ENCODE measurements at places on chromosomes 1 and 21.

DNA sequence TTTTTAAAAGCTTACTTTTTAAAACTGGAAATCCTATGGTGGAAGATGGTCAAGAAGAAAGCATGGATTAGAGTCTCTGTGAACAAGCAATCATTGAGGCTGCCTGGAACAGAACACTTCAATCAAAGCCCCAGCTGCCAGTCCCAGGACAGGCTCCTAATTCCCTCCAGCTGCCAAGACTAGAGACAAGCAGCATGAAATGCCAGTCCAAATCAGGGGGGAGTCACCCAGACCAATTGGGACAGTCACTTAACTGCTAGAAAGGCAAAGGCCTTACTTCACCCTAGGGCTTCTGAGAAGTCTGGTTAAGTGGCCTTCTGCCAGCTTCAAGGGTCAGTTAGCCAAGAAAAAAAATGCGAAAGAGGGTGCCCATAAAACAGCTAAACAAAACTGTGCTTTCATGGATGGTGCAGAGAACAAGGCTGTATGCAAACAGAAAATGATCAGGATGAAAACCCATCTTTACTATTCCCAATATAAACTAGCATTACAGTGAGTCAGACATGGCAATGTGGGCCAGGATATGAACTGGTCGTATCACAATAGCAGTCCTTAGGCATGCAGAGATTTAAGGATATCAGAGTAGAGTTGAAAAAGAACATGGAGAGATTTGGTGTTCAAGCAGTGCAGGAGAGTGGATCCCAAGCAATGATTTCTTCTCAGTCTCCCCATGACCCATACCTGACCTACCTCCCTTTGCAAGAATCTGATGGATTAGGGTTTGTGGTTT lies 31.0 kb upstream of the MAN1A2 start:
- H3K4me3 ChIP-seq = no peak overlapping the region
- no peaks in the 10 kb centered on the region for H3K4me1 ChIP-seq
- H3K36me3 ChIP-seq = no peaks in the 10 kb centered on the region
- H3K27me3 ChIP-seq = no peaks in the 10 kb centered on the region
- no peak for DNase-seq
- H3K27ac ChIP-seq = no peak overlapping the region

GRCh38 chr1:157270705-157271274 lies 132.6 kb upstream of the ETV3 start:
- H3K4me1 ChIP-seq = no peaks in the 10 kb centered on the region
- no peak overlapping the region for H3K27ac ChIP-seq
- no peak overlapping the region for H3K4me3 ChIP-seq

GRCh38 chr1:175494011-175494554 lies 249.3 kb downstream of the TNR start:
- DNase-seq = no peak
- H3K4me1 ChIP-seq = no peaks in the 10 kb centered on the region
- H3K36me3 ChIP-seq = no peaks in the 10 kb centered on the region
- no peaks in the 10 kb centered on the region for H3K27me3 ChIP-seq

GRCh38 chr1:115908565-115909274 lies 67.6 kb upstream of the SLC22A15 start:
- no peak overlapping the region for H3K27ac ChIP-seq
- no peak overlapping the region for H3K4me3 ChIP-seq
- DNase-seq = no peak

GRCh38 chr21:31555741-31556191 lies 103.7 kb upstream of the SOD1 start:
- H3K4me1 ChIP-seq = no peaks in the 10 kb centered on the region
- no peak overlapping the region for H3K27ac ChIP-seq
- peaks cover 46% of the 10 kb centered on the region for H3K27me3 ChIP-seq
- no peak overlapping the region for H3K4me3 ChIP-seq
- no peaks in the 10 kb centered on the region for H3K36me3 ChIP-seq

DNA sequence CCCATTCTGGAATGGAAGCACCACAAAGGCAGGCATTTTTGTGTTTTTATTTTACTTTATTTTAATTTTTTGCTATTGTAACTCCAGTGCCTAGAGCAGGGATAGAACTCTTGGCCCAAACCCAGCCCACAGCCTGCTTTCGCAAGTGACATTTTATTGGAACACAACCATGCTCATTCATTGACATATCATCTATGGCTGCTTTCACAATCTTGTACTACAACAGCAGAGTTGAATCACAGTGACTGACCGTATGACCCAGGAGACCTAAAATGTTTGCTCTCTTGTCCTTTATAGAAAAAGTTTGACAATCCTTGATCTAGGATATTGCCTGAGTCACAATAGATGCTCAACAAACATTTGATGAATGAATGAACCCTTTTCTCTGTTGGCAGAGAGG lies 83.9 kb upstream of the ATP1A1 start:
- DNase-seq = no peak
- no peaks in the 10 kb centered on the region for H3K4me1 ChIP-seq
- H3K27ac ChIP-seq = no peak overlapping the region
- H3K36me3 ChIP-seq = no peaks in the 10 kb centered on the region
